Gastrocnemius medialis (tissue), 4 donors: ENCODE measurements at places on chromosomes 3 and 15. TPM values are rescaled to one million over a fixed set of nuclear protein-coding genes. Genes with fewer than 3 reads are reported as not detected.

GRCh38 chr15:89075846-89076245, 12.4 kb upstream of the ABHD2 start:
- no peak overlapping the region for H3K4me3 ChIP-seq
- no peaks in the 10 kb centered on the region for H3K36me3 ChIP-seq
- H3K27me3 ChIP-seq = no peaks in the 10 kb centered on the region
- no peaks in the 10 kb centered on the region for H3K4me1 ChIP-seq

- no peak overlapping the region for H3K27ac ChIP-seq
- no peak for DNase-seq
- no peaks in the 10 kb centered on the region for H3K36me3 ChIP-seq
- no peak overlapping the region for H3K4me3 ChIP-seq
- peaks cover 5% of the 10 kb centered on the region for H3K4me1 ChIP-seq
These were observed 19.6 kb downstream of the ZIC1 start for GRCh38 chr3:147428754-147429153.

DNA sequence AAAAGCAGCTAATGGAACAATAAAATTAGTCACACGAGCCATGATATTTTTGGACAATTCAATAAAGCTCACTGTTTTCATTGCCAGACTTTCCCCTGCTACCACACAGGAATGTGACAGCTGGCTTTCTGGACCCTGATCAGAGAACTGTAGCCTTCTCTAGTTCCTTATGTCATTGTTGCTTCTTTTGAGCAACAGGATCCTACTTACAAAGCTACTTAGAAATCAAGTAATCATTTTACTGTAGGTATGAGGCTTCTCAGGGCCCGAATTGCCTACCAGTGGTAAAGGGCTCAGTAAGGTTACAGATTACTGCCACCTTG, 94.3 kb upstream of the AADACL2 start:
- H3K4me1 ChIP-seq = peaks cover 10% of the 10 kb centered on the region
- DNase-seq = no peak
- no peak overlapping the region for H3K4me3 ChIP-seq
- H3K36me3 ChIP-seq = no peaks in the 10 kb centered on the region
- H3K27me3 ChIP-seq = no peaks in the 10 kb centered on the region

- no peaks in the 10 kb centered on the region for H3K4me1 ChIP-seq
- DNase-seq = no peak
- no peaks in the 10 kb centered on the region for H3K36me3 ChIP-seq
- H3K27ac ChIP-seq = no peak overlapping the region
- H3K4me3 ChIP-seq = no peak overlapping the region
These were observed 460.6 kb upstream of the NR2F2 start for GRCh38 chr15:95869920-95870319.

- no peak for DNase-seq
- H3K27ac ChIP-seq = no peak overlapping the region
- no peaks in the 10 kb centered on the region for H3K27me3 ChIP-seq
These were observed 244.6 kb downstream of the STXBP5L start for GRCh38 chr3:121152573-121152972.

DNA sequence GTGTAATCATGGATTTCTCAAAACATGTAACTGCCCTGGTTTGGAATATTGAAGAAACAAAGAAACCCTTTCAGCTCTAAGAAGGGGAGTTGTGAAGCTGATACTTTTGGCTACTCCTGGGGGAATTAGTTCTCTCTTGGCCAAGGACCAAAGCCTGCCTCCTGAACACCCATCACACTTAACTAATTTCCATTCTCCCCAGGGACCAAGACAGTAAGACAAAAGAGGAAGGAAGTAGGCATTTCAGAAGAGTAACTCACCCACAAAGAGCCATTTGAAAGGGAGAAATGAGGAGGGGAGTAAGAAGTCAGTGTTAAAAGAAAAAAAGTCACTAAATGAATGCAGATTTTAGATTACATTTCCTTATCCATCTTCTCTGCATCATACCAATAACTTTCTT, 328.0 kb upstream of the SOX2 start:
- no peaks in the 10 kb centered on the region for H3K4me1 ChIP-seq
- H3K27ac ChIP-seq = no peak overlapping the region
- H3K4me3 ChIP-seq = no peak overlapping the region
- H3K36me3 ChIP-seq = no peaks in the 10 kb centered on the region

GRCh38 chr15:27768732-27769475, 330.2 kb downstream of the OCA2 start:
- no peak overlapping the region for H3K4me3 ChIP-seq
- DNase-seq = no peak
- H3K27ac ChIP-seq = no peak overlapping the region
- H3K27me3 ChIP-seq = no peaks in the 10 kb centered on the region
- H3K4me1 ChIP-seq = no peaks in the 10 kb centered on the region

GRCh38 chr3:45343947-45344346, 44.4 kb upstream of the LARS2 start:
- no peaks in the 10 kb centered on the region for H3K36me3 ChIP-seq
- H3K27me3 ChIP-seq = no peaks in the 10 kb centered on the region
- H3K4me1 ChIP-seq = no peaks in the 10 kb centered on the region
- no peak overlapping the region for H3K27ac ChIP-seq
- H3K4me3 ChIP-seq = no peak overlapping the region

DNA sequence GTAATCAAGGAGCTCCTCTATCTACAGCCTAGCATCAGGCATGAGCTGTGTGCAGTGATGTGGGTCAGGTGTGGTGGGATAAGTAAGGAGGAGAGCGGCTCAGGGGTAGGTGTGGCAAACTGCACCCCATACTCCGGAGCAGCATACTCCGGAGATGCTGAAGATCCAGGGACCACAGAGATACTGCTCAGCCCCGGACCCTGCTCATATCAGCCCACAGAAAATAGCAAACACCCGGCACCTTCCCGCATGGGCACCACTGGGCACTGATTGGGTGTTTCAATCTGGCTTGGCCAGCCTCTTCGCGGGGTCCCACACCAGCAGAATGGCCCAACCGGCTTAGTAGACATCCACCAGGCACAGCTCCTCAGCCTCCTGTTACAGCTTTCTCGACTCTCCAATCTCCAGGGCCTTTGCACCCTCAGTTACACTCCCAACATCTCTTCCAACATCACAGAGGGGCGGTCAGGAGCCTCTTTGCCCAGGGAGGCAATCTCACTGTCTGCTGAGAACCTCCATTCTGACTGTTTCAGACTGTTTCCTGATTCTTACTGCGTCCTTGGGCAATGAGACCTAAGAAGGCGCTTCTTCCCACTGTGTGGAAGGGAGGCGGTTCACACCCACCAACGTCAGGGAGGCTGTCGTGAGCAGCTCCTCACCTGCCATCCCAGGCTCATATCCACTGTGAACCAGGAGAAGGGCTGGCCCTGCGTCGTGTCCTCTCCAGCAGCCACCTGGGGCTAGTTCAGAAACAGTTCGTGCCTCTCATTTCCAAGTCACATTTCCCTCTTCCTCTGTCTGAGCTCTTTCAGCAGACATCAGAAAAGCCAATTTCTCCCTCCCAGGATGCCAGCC, 59.8 kb downstream of the CAPN7 start:
- H3K27me3 ChIP-seq = no peaks in the 10 kb centered on the region
- peaks cover 46% of the 10 kb centered on the region for H3K4me1 ChIP-seq
- H3K36me3 ChIP-seq = no peaks in the 10 kb centered on the region
- H3K4me3 ChIP-seq = no peak overlapping the region
- no peak overlapping the region for H3K27ac ChIP-seq
- DNase-seq = no peak

DNA sequence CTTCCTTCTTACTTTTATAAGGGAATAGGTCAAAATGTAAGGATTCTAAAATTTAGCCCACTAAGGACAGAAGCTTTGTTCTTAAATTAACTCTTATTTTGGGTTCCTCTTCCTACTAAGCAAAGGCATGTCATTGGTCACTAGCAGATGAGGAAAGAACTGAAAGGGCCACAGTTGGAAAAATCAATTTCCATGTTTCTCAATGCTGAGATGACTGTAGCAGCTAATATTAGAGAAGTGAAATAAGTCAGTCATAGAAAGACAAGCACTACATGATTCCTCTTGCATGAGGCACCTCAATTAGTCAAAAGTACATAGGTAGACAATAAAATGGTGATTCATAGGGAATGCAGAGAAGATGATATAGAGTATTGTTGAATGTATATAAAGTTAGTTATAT, 353.7 kb downstream of the RSL24D1 start:
- H3K4me1 ChIP-seq = no peaks in the 10 kb centered on the region
- DNase-seq = no peak
- no peaks in the 10 kb centered on the region for H3K27me3 ChIP-seq
- no peak overlapping the region for H3K4me3 ChIP-seq
- H3K36me3 ChIP-seq = no peaks in the 10 kb centered on the region

GRCh38 chr3:157135671-157136396, 24.1 kb downstream of the CCNL1 start:
- peak overlapping the region; percentile 76 for H3K27ac ChIP-seq
- H3K4me1 ChIP-seq = peaks cover 69% of the 10 kb centered on the region
- no peak overlapping the region for H3K4me3 ChIP-seq
- no peak for DNase-seq
- no peaks in the 10 kb centered on the region for H3K27me3 ChIP-seq

- no peak overlapping the region for H3K4me3 ChIP-seq
- H3K27ac ChIP-seq = no peak overlapping the region
- H3K36me3 ChIP-seq = no peaks in the 10 kb centered on the region
These were observed 1096.3 kb upstream of the CFAP20DC start for GRCh38 chr3:60146121-60146520.

GRCh38 chr3:46959161-46959511, 17.4 kb downstream of the CCDC12 start:
- H3K4me1 ChIP-seq = peaks cover 82% of the 10 kb centered on the region
- H3K27me3 ChIP-seq = no peaks in the 10 kb centered on the region
- H3K27ac ChIP-seq = peak overlapping the region; percentile 84
- H3K4me3 ChIP-seq = no peak overlapping the region
- H3K36me3 ChIP-seq = no peaks in the 10 kb centered on the region

DNA sequence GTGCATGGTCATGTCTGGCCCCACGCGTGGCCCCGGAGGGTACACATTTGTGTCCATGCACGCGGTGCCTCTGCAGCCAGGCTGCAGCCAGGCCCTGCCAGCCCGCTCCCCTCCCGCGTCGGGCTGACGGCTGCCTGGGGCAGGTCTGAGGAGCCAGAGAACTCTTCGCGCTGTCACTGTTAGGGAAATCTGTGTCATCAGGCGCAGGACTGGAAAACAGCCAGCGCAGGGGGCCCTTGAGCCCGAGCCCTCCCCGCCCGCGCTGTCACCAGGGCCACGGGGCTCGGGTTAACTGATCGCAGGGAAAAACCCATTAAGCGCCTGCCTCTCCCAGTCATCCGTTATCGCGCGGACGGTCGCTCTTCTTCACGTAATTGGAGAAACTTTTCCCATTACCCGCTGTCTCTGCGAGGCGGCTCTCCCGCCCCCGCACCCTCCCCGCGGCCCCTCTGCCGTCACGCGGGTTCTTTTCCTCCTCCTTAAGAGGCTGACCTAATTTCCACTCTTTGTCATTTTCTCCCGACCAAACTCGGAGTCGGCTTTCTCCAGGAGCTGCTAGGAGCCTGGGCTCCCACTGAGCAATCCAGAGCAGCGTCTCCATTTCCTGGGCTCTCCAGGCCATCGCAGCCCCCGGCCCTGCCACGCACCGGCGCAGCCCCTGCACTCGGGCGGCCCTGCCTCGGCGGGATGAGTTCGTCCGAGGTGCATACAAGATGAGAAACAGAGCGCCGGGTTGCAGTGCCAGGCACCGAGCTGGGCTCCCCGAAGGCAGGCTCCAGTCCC, 57.5 kb upstream of the PRR23E start:
- H3K4me3 ChIP-seq = peak overlapping the region; percentile 55
- no peaks in the 10 kb centered on the region for H3K36me3 ChIP-seq
- no peak for DNase-seq
- H3K4me1 ChIP-seq = peaks cover 39% of the 10 kb centered on the region
- no peak overlapping the region for H3K27ac ChIP-seq

DNA sequence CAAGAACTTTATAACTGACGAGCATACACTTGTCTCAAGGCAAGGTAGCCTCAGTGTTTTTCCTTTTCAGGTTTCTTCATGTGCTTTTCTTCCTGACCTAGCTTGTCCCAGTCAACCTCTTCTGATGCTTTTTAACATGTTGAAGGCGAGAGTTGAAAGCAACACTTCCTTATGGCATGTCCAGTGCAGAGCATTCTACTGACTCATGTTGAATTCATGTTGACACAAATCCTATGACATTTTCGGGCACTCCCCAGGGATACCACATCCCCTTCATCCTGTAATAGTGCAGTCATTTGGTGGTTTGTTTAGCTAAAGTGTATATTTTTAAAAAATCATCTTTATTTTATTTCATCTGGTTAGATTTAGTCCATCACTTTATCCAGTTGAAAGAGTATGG, 75.9 kb upstream of the CBLB start:
- DNase-seq = no peak
- no peaks in the 10 kb centered on the region for H3K4me1 ChIP-seq
- H3K4me3 ChIP-seq = no peak overlapping the region
- no peak overlapping the region for H3K27ac ChIP-seq
- no peaks in the 10 kb centered on the region for H3K36me3 ChIP-seq

DNA sequence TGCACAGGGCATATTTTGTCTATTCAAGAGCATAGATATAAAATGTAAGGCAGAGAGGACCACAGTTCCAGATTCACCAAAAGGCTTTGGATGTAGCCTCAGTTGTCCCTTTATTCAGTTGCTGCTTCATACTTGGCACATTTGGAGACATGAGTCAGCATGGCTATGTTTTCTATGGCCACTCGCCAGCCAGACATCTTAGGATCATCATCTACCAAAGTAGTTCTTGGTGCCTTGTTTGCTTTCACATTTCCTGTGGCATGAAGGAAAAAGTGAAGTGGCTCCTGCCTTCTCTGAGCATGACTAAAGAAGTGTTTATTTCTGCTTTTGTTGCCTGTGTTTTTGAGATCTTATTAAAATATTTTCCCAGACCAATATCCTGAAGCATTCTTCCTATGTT, 7.2 kb downstream of the SUSD5 start:
- H3K4me1 ChIP-seq = no peaks in the 10 kb centered on the region
- H3K27me3 ChIP-seq = peaks cover 9% of the 10 kb centered on the region
- no peak overlapping the region for H3K4me3 ChIP-seq

GRCh38 chr15:36644191-36644896, 64.9 kb downstream of the CDIN1 start:
- H3K4me3 ChIP-seq = no peak overlapping the region
- no peaks in the 10 kb centered on the region for H3K27me3 ChIP-seq
- no peaks in the 10 kb centered on the region for H3K4me1 ChIP-seq
- DNase-seq = no peak
- H3K27ac ChIP-seq = no peak overlapping the region

DNA sequence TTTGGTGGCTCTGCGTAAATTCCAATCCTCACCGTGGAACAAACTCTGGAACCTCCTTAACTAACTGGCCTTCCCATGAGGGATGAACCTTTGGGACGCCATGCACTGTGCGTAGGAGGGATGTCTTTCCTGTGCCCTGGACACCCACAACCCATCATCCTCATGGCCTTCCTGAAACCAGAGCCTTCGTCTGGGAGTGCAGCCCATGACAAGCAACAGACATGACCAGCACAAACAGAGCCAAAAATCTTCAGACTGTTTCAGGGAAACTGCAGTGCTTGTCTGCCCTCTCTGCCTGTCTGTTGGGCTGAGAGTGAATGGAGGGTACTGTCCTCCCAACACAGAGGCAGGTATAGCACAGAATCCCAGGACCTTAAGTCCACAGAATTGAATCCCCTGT, 61.1 kb upstream of the BOC start:
- H3K4me1 ChIP-seq = peaks cover 21% of the 10 kb centered on the region
- no peaks in the 10 kb centered on the region for H3K27me3 ChIP-seq
- H3K36me3 ChIP-seq = no peaks in the 10 kb centered on the region
- H3K27ac ChIP-seq = no peak overlapping the region
- DNase-seq = no peak

The FBXW12 gene
- total RNA-seq = not detected

The CFAP161 gene
- total RNA-seq = not detected

The APEH gene
- 140 TPM for total RNA-seq

The TOPAZ1 gene
- total RNA-seq = not detected

The PCYT1A gene
- 123 TPM for total RNA-seq

The TMEM44 gene
- 5.4 TPM for total RNA-seq

The HIGD2B gene
- total RNA-seq = not detected

The STRA6 gene
- not detected for total RNA-seq

The RARRES1 gene
- total RNA-seq = 6.2 TPM
